ENCODE measurements at places on chromosomes 4 and X.

DNA sequence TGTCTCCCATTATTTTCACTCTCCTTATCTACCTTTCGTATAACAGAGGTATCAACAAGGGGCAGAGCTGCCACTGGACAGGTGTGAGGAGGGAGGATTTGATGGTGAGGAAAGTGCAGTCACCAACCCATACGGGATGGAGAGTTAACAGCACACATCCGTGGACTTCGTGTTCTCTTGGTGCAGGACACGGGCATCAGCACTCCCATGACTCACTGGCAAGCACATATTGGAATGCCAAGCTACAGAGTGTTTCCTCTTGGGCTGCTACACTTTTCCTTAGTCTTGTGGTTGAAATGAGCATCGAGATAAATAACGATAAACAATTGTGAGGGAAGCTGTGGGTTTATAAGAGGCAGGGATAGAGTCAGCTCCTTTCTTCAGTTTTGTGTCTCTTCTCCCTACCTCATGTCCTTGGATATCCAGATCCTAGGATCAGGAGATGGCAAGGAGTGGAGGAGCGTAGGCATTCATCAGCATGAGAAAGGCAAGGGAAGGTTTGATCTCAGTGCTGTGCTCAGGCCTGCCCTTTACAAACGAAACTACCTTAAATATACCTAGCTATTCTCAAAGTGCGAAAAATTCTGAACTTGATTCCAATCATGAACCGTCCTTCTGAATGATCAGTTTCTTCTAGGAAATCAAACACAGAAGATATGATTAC lies 96.3 kb downstream of the ZNF827 start:
- no peak for DNase-seq

DNA sequence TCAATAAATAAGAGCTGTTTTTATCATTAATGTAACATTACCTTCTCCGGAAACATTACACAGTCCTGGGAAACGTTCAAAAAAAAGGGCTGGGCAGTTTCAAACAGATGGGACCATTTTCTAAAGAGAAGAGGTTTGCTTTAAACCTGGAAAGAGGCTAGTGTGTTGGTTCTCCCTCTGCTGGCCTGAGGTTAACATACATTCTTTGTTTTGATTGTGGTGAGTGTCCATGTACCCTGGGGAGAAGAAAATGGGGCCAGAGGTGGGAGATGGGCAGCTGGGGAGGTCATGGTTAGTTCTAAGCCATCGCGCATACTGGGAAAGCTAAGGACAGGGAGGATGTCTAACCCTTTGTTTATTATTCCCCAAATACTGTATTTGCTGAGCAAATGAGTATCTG lies 194.7 kb downstream of the CPEB2 start:
- DNase-seq: no peak

DNA sequence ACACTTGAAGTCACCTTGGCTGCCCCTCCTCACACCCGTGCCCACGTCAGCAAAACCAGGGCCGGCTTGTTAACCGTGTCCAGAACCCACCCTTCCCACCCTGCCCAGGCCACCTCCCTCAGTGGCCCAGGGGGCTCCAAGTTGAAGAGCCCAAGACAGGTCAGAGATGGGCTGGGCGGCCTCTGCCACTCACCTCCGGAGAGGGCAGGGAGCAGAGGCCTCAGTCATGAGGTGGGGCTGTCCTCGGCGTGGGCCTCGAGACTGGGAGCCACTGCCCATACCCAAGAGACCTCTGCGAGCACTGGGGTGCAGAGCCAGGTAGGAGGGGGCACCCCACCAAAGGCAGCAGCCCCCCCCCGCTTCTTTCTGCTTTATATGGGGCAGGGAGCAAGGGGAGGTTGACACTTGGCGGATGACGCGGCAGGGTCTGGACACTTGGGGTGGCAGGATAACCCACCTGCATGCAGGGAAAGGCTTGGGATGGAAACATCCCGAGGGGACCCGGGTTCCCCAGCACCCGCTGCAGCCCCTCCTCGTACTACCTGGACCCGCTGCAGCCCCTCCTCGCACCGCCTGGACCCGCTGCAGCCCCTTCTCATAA lies 38.0 kb upstream of the SPON2 start:
- DNase-seq: no peak

GRCh38 chrX:124307253-124307907 lies 25.1 kb upstream of the TEX13D start:
- no peak for DNase-seq

GRCh38 chrX:104565791-104566680 lies at the start of gene IL1RAPL2:
Gene IL1RAPL2 (plus strand): TSS chrX:104566199.
- no peak for DNase-seq

- no peak for DNase-seq
Observed at GRCh38 chr4:10715135-10715534, 30.6 kb upstream of the CLNK start.

All from CD4-positive, alpha-beta T cell treated with Interferon alpha-2 for 1 hour (primary cell).